IMR-90 (cell line): ENCODE measurements at places on chromosomes 1 and 21.
A peak's percentile ranks its signal among the peaks of the same experiment; 100 is the strongest.

GRCh38 chr1:6454856-6455751 lies 10.9 kb downstream of the TNFRSF25 start:
- DNase-seq, result no peak
- peaks cover 66% of the 10 kb centered on the region for H3K27me3 ChIP-seq

DNA sequence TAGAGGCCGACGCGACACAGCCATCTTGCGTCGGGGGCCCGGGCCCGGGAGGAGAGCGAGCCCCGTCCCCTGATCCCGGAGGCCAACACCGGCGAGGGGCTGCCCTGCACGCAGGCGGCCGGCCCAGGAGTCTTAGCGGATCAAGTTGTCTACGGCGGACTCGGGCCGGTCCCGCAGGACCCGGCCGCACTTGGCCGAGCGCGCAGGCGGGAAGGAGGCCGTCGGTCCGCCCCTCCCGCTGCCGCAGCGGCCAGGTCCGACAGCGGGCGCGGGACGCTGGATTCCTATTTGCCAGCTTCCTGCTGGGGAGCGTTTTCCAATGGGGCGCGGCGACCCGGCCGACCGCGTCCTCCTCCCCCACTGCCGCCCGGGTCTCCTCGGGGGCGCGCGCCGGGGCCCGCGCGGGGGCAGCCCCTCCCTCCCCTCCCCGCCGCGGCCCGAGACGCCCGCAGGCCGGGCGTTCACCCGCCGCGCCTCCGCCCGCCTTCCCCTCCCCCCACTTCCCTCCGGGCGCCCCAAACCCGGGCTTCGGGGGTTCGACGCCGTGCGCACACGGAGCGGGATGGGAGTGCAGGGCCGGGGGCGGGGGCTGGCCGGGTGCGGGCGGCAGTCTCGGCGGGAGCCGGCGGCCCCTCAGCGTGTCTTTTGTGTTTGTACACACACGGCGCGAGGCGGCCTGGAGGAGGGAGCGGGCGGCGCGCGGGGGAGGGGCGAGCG lies 517 bp upstream of the H3-3A start:
- no peaks in the 10 kb centered on the region for H3K27me3 ChIP-seq
- H3K36me3 ChIP-seq, result peaks cover 5% of the 10 kb centered on the region
- peak overlapping the region; percentile 77 for H3K4me3 ChIP-seq
- DNase-seq, result peak; percentile 65
- peak overlapping the region; percentile 89 for H3K27ac ChIP-seq

- H3K4me1 ChIP-seq, result peaks cover 38% of the 10 kb centered on the region
- H3K27me3 ChIP-seq, result no peaks in the 10 kb centered on the region
- H3K36me3 ChIP-seq, result no peaks in the 10 kb centered on the region
- H3K4me3 ChIP-seq, result no peak overlapping the region
- DNase-seq, result peak; percentile 89
Measured at GRCh38 chr21:45364468-45365185, 40.3 kb upstream of the COL18A1 start.

DNA sequence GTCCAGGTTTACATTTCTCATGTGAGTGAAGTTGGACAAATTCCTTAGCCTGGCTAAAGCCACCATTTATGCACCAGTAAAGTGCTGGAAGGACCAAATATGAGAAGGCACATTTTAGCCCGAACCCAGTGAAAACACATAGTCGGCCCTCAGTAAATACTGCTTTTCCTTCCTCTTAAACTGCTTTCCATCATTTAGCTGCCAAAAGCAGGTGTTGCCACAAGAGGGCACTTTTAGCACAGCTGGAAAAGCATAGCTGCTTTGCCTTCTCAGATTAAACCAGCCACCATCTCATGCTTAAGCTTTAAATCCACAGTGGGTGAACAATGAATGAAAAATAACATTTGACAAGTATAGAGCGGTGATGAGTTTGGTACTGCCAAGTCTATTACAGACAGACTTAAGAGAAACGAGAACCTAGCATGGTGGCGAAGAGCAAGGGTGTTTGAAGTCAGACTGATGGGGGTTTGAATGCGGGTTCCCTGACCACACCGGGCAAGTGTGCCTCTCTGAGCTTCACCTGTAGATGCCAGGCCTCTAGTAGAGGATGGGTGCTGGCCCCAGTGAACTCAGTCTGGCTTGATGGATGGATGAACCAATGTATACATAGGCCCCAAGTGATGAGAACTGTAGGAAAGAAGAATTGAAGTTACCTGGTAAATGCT lies 57.8 kb downstream of the SLC35D1 start:
- no peaks in the 10 kb centered on the region for H3K27me3 ChIP-seq
- no peaks in the 10 kb centered on the region for H3K4me1 ChIP-seq
- peak; percentile 77 for DNase-seq
- no peak overlapping the region for H3K4me3 ChIP-seq
- peaks cover 11% of the 10 kb centered on the region for H3K36me3 ChIP-seq
- H3K27ac ChIP-seq, result no peak overlapping the region
